ENCODE measurements at places on chromosomes 5 and 9.

DNA sequence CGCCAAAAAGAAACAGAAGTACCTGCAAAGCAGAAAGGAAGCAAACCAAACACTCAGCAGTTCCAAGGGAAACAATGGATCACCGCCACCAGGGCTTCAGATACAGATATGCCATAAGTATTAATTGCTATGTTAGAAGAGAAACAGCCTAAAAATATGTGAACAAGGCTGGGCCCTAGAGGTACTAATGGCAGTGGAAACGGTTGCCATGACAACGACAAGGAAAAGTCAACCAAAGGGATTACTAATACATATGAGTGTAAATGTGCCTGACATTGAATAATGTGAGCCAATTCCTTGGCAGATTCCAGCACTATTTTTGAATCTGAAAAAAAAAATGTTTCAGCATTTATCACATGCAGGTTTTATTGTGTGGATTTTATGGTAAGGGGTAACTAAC lies 75.0 kb downstream of the CAVIN4 start:
- DNase-seq: no peak

GRCh38 chr5:14816999-14817761 lies 54.4 kb downstream of the ANKH start:
- no peak for DNase-seq

DNA sequence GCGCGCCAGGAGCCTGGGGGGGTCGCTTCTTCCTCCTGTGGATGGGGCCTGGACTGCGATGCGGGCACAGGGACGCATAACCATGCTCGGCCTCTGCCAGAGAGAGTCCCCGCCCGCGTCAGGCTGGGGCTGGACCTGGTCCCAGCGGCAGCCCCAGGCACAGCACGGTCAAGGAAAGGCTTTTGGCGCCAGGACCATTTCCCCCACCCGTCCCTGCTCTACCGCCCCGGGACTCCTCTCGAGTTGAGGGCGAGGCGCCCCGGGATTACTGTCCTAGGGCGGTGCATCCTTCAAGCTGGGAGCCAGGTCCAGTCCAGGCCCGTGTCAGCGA lies 341 bp downstream of the MXD3 start:
- DNase-seq: no peak

DNA sequence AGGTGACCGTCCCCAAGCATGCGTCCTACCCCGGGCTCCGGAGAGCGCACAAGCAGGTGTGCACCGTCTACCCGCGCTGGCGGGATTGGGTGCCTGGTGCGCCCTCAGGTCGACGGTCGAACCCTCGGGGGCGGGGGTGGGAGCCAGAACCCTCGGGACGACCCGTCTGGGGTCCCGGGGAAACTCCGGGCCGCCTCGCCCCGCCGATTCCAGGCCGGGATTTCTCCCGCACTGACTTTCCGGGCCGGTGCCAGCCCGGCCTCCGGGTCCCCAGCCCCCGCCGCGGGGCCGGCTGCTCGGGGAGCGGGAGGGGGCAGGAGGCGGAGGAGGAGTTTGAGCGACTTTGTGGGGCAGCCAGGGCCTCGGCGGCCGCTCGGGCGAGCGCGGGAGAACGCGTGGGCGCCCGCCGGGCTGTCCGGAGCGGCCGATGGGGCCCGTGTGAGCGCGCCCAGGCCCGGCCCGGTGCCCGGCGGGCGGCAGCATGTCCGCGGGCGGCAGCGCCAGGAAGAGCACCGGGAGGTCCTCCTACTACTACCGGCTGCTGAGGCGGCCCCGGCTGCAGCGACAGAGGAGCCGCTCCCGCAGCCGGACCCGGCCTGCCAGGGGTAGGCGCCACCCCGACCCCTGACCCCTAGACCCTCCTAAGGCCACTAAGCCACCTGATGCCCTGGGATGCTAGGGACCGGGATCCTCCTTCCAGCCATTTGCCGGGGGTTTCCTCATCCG lies at the start of gene DAB2IP:
TSS of gene DAB2IP (plus strand) at position 340 of the 726 bp plus-strand sequence. CDS start at position 482, 142 bp downstream.
- DNase-seq: no peak

DNA sequence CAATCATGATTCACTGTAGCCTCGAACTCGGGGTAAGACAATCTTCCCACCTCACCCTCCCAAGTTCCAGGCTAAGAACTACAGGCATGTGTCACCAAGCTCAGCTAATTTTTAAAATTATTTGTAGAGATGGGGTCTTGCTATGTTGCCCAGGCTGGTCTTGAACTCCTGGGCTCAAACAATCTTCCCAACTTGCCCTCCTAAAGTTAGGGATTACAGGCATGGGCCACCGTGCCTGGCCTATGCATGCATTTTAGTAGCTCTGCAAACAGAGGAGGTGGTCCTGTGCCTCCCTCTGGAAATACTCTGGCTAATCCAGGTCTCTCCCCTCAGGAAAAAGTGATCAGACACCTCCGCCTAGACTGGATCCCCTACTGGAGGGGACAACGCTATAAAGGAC lies 21.5 kb upstream of the TRIM14 start:
- no peak for DNase-seq

DNA sequence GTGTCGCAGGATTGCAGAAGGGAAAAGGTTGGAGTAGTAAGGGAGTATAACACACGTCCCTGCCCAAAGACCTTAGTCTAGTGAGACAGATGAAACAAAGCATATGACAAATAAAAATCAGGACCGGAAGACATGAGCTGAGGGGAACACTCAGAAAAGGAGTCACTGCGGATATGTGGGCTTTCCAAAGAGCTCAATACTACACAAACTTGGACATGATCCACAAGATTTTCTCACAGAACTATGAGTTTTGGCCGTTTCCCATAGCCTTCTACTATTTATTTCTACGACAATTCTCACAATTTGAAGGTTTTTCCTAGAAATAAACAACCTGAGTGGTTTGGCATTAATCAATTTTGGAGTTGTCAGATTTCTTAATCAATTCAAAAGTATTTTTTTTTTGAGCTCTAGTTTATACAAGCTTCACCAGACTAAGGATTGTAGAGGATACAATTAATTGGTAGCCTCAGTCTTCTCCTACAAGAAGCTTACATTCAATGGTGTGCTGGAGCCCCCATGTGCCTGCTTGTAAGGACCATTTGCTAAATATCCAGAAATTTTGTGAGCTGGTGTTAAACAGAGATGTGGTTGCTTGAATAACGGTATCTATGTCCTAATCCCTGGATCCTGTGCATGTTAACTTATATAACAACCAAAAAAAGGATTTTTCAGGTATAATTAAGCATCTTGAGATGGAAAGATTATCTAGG lies 91.4 kb downstream of the ADAMTS12 start:
- DNase-seq: no peak

DNA sequence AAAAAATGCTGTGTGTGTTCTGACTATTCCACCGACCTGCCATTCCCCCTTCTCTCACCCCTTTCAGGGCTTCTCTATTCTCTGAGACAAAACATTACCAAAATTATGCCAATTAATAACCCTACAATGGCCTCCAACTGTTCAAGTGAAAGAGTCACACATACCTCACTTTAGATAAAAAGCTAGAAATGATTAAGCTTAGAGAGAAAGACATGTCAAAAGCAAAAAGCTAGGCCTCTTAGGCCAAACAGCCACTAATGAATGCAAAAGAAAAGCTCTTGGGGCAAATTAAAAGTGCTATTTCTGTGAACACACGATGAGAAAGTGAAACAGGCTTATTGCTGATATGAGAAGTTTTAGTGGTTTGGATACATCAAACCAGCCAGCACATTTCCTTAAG lies 279.6 kb upstream of the GRAMD2B start:
- DNase-seq: no peak

DNA sequence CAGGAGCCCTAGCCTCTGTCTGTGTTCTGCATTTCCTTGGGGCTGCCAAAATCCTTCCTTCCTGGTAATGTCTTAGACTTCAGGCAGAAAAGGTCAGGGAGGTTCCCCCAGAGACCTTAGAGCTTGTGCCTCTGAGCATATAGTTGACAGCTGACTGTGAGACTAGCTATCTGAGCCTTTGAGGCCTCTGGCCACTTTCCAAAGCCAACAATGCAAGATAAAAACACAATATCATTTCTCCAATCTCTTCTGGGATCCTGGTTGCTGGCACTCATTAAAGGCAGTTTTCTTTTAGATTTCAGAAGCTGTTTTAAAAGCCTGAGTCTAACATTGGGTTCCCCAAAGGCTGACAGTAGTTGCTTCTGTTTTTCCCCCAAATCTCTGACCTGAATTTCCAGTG lies 13.2 kb upstream of the GLRA1 start:
- DNase-seq: no peak

GRCh38 chr5:118844351-118844750 lies 144.0 kb downstream of the DTWD2 start:
- DNase-seq: no peak

DNA sequence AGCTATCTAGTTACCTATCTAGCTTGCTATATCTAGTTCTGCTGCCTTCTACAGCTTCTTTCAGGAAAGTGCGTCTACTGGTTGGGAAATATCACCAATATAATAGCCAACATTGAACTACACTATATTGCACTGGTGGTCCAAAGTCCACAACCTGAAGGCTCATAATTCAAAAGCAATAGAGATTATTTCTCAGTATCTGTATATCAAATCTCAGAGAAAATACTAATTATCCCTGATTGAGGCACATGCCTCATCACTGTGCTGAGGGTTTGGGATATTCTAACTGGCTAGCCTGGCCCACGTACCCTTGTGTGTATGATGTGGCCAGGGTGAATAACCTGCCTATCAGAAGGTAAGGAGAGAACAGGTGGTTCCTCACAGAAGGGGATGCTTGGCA lies 53.8 kb downstream of the SH3RF2 start:
- no peak for DNase-seq

DNA sequence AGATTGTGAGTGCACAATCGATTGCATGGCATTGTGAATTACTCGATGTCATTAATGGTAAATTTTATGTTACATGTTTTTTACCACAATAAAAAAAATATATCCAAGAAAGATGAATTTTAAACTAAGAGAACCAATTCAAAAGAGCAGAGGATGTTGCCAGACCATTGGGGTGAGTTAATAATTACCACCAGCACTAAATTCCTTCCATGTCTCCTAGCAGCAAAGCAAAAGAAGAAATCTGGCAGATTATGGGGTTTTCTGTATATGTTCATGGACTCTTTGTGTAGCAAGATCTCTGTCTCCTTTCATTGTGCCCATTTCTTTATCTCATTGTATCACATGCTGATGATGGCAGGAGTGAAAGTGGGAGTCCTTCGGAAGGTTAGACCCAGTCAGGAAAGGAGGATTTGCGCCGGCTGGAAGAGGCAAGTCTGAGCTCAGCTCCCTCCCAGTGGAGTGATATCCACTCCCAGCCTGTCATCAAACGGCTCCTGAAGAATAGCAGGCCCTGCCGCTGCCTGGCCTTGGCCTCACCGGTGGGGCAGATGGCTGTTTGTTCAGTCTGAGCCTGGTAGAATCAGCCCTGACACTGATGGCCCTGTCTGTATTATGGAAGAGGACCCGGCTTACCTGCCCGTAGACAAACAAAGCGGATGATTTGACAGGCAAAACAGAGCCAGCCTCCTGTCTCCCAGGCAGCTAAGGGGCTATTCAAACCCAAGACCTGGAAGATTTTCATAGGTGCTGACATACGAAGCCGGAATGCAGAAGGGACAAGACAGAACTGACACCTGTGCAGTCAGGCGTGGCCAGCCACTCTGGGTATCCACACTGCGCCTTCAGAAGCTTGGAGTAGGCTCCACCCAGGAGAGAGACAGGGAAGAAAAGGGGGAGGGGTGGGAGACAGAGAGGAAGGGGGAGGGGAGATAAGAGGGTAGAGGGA lies 21.9 kb upstream of the FOXE1 start:
- no peak for DNase-seq

GRCh38 chr9:83536332-83536731 lies 1.9 kb downstream of the FRMD3 start:
- DNase-seq: no peak

- DNase-seq: no peak
Measured at GRCh38 chr5:98282521-98282920, 490.9 kb upstream of the RGMB start.

DNA sequence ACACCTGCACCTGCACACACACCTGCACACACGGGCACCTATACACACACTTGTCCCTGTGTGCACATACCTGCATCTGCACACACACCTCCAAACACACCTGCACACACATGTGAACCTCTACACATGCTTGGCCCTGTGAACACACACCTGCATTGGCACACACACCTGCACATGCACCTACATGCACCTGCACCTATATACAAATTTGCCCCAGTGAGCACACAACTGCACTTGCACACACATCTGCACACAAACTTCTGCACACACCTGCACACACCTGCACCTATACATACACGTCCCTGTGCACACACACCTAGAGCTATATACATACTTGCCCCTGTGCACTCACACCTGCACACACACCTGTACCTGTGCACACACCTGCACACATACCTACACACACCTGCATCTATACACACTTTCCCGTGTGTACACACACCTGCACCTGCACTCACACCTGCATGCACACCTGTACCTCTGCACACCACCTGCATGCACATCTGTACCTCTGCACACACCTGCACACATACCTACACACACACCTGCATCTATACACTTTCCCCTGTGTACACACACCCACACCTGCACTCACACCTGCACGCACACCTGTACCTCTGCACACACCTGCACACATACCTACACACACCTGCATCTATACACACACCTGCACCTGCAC lies 21.5 kb upstream of the LPCAT1 start:
- DNase-seq: no peak

DNA sequence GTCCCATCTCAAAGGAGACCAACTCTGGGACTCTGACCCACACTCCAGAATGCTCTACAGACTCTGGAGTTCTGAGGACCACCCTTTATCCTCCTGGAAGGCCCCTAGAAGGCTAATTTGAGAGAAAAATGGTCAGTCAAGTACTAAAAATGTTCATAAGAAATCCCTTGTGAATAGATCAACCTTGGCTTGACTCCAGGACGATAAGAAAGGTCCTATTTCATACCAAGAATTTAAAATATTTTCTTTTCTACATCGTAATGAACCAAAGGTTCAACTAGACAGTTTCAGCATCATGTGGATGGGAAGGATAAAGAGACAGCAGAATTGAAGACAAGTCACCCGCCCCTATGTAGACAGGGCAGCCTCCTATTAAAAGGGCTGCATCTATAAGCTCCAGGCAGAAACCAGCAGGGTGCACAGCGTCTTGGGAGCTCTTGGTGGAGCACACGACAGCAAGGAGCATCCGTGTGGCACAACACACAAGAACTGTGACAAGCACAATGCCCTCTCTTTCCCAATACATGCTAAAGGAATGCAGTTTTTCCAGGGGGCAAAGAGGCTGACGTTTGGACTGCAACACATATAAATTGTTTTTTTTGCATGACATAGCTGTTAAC lies 38.3 kb downstream of the RASEF start:
- no peak for DNase-seq

- no peak for DNase-seq
Measured at GRCh38 chr9:21779397-21779796, 23.0 kb upstream of the MTAP start.

DNA sequence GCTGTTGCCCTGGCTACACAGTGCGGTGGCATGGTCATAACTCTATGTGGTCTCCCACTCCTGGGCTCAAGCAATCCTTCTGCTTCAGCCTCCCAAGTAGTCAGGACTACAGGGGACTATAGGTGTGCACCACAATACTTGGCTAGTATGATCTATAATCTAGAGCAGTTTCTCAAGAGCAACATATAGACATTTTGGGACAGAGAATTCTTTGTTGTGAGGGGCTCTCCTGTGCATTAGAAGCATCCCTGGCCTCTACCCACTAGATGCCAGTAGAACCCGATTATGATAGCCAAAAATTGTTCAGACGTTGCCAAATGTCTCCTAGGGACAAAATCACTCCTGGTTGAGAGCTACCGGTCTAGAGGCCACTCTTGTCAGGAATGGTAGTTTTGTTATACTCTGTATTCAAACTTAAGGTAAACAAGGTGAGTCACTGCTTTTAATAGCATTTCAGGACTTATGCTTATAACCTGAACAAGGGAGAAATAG lies 7.2 kb downstream of the ANKHD1 start:
- no peak for DNase-seq
